ENCODE measurements at places on chromosomes 1 and 21. TPM values are rescaled to one million over a fixed set of nuclear protein-coding genes. Genes with fewer than 3 reads are reported as not detected.

Gene TNFAIP8L2
- 24.6 TPM for total RNA-seq

Gene TBX15
- not detected for total RNA-seq

Gene LDLRAD1
- total RNA-seq, result not detected

Gene JAM2
- total RNA-seq, result 1.2 TPM

Gene OR10T2
- total RNA-seq, result not detected

Gene S100A9
- total RNA-seq, result 2.3 TPM

Gene RGS5
- 2.8 TPM for total RNA-seq

DNA sequence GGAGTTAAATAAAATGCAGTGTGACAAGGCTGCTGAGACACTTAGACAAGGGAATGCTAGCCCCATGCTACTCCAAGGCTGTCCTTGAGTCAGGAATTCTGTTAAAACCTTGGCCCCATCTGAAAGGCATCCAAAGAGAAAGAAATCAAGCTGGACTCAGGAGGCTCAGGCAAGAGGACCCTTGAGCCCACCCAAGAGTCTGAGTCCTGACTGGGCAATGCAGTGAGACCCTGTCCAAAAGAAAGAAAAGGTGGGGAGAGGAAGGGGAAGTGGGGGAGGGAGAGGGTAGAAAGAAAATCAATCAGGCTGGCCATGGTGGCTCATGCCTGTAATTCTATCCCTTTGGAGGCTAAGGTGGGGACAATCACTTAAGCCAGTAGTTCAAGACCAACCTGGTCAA lies 26.7 kb downstream of the CLSTN1 start:
- no peaks in the 10 kb centered on the region for H3K27me3 ChIP-seq
- peaks cover 44% of the 10 kb centered on the region for H3K4me1 ChIP-seq
- H3K27ac ChIP-seq, result no peak overlapping the region
- H3K4me3 ChIP-seq, result no peak overlapping the region
- DNase-seq, result no peak
- H3K36me3 ChIP-seq, result no peaks in the 10 kb centered on the region

- no peaks in the 10 kb centered on the region for H3K27me3 ChIP-seq
- H3K36me3 ChIP-seq, result peaks cover 3% of the 10 kb centered on the region
Observed at GRCh38 chr1:100359139-100359538, 6.8 kb downstream of the CDC14A start.

DNA sequence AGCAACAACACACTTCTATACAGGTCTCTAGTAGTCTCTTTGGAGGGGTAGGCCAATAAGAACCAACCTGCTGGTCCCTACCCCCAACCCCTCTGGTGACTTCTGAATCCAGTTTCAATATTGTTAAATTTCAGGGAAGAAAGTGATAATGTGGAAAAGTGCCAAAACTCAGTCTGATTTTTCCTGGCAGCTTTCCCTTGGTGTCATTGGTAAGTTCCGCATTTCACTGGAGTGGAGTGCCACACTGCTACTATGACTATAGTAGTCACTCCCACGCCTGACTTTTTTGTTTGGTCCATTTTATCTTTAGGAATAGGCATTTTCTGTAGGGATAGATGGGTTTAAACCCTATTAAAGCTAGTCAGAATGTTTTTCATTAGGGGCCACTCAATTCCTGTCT lies 5.7 kb upstream of the ARID1A start:
- H3K27ac ChIP-seq, result peak overlapping the region; percentile 21
- no peak overlapping the region for H3K4me3 ChIP-seq
- H3K4me1 ChIP-seq, result peaks cover 27% of the 10 kb centered on the region
- H3K36me3 ChIP-seq, result no peaks in the 10 kb centered on the region
- H3K27me3 ChIP-seq, result no peaks in the 10 kb centered on the region

DNA sequence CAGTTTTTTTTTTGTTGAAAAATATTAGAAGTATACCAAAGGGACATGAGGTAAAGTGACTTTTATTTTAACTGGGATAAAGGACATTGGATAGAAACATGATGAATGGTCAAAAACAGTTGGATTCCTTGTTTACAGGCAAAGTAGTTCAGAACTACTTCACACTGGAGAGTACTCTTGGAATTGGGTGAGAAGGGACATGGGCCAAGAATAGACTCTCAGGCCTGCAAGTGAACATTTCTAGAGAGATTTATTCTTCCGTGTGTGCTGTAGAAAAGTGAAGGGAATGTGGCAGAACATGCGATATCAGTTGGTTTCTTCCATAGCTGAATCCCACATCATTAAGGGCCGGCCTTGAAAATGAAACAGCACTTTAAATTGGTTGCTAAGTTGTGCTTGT lies 290.5 kb downstream of the ADGRL2 start:
- no peak for DNase-seq
- no peaks in the 10 kb centered on the region for H3K4me1 ChIP-seq
- H3K36me3 ChIP-seq, result no peaks in the 10 kb centered on the region
- H3K4me3 ChIP-seq, result no peak overlapping the region

- no peak overlapping the region for H3K4me3 ChIP-seq
- no peaks in the 10 kb centered on the region for H3K27me3 ChIP-seq
- H3K36me3 ChIP-seq, result no peaks in the 10 kb centered on the region
- DNase-seq, result no peak
- peaks cover 16% of the 10 kb centered on the region for H3K4me1 ChIP-seq
Observed at GRCh38 chr1:218350035-218350525, 4.9 kb downstream of the TGFB2 start.

GRCh38 chr1:167440345-167440744 lies 78.0 kb downstream of the CD247 start:
- no peak overlapping the region for H3K4me3 ChIP-seq
- H3K4me1 ChIP-seq, result peaks cover 81% of the 10 kb centered on the region
- H3K27ac ChIP-seq, result no peak overlapping the region
- peaks cover 62% of the 10 kb centered on the region for H3K36me3 ChIP-seq
- no peak for DNase-seq

GRCh38 chr1:81894867-81895266 lies 94.1 kb downstream of the ADGRL2 start:
- DNase-seq, result no peak
- no peak overlapping the region for H3K27ac ChIP-seq
- no peaks in the 10 kb centered on the region for H3K4me1 ChIP-seq
- H3K4me3 ChIP-seq, result no peak overlapping the region

DNA sequence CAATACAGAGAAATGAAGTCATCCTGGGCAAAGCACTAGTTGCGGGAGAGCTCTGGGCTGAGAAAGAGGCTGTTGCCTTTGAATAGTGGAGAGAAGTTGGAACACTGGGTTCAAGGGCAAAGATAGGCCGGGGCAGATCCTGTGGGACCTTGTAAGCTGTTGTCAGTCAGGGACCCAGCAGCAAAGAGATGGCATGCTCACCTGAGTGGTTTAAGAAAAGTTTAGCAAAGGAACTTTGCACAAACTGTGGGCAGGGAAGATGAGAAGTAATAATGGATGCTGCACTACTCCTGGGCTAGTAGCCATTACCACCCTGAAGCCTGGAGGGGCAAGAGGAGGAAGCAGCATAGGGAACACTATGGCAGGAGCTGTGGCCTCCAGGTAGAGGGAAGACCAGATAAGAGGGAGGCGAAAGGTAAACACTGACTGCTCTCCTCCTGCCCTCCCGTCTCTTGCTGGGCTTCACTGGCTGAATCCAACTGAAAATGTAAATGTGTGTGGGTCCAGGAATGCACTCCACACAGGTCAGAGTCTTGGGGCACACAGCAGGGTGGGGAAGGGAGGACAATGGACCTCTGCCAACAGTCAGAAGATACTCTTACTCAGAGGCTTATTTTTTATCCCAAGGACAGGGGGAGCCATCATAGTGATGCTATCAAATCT lies 129.2 kb downstream of the PLPP3 start:
- no peaks in the 10 kb centered on the region for H3K27me3 ChIP-seq
- H3K4me1 ChIP-seq, result no peaks in the 10 kb centered on the region
- no peak overlapping the region for H3K4me3 ChIP-seq
- H3K36me3 ChIP-seq, result no peaks in the 10 kb centered on the region

GRCh38 chr1:5594056-5594956 lies 397.9 kb downstream of the NPHP4 start:
- no peak overlapping the region for H3K27ac ChIP-seq
- no peak for DNase-seq
- no peaks in the 10 kb centered on the region for H3K4me1 ChIP-seq

DNA sequence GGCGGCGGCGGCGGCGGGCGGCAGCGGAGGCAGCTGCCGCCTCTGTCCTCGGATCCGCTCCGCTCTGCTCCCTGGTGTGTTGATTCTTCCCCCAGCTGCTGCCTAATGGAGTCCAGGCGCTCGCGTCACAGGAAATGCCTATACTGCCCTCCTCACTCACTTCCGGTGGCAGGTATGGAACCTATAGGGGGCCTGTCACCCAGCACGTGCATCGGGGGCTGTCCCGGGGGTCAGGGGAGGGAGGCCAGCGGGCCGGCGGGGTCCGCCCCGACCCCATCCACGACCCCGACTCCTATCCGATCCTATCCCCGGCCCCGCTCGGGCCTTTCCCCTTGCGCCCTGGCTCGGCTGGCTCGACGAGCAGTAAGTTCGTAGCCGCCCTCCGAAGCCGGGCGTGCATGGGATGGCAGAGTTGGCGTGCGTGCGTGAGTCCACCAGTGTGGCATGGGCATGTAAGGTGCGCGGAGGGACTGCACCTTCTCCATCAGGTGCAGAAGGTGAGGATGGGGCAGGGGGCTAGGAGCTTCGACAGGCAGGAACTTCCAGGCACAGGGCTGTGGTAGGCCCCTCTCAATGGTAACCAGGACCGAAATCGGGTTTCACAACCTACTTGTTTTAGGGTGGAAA lies at the start of gene WDR26:
TSS of gene WDR26 (minus strand) at position 107 of the 627 bp plus-strand sequence.
- H3K27ac ChIP-seq, result peak within 1 kb of the TSS; percentile 96
- H3K27me3 ChIP-seq, result no peaks in the 10 kb centered on the region
- no peaks in the 10 kb centered on the region for H3K36me3 ChIP-seq
- H3K4me1 ChIP-seq, result peaks cover 50% of the 10 kb centered on the region

- H3K27me3 ChIP-seq, result no peaks in the 10 kb centered on the region
- no peak for DNase-seq
- no peak overlapping the region for H3K4me3 ChIP-seq
- H3K4me1 ChIP-seq, result no peaks in the 10 kb centered on the region
- no peak overlapping the region for H3K27ac ChIP-seq
- no peaks in the 10 kb centered on the region for H3K36me3 ChIP-seq
Observed at GRCh38 chr1:114061121-114061830, 82.0 kb downstream of the OLFML3 start.

GRCh38 chr1:22691031-22691753 lies 19.4 kb upstream of the EPHB2 start:
- no peak overlapping the region for H3K27ac ChIP-seq
- H3K4me1 ChIP-seq, result no peaks in the 10 kb centered on the region
- no peak overlapping the region for H3K4me3 ChIP-seq

- H3K4me3 ChIP-seq, result no peak overlapping the region
- H3K27me3 ChIP-seq, result no peaks in the 10 kb centered on the region
- no peak for DNase-seq
- H3K36me3 ChIP-seq, result no peaks in the 10 kb centered on the region
Observed at GRCh38 chr1:193951984-193952383, 765.6 kb upstream of the B3GALT2 start.

DNA sequence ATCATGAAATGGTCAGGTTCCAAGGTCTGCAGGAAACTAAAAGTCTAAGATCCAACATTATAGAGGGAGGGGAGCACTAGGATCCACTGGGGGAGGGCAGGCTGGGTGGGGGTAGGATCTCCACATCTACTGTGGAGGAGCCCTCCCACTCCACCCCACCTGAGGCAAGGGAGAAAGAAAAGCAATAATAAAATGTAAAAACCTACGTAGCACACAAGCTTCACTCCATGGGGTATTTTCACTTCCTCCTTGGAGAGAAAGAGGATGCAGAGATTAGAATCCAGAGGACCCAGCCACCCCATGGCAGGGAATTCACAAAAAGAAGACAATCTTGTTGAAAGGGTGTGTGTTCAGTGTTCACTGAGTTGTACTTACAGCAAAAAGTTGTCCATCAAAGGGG lies 14.4 kb downstream of the SPOCD1 start:
- no peaks in the 10 kb centered on the region for H3K4me1 ChIP-seq
- peak; percentile 3 for DNase-seq
- H3K4me3 ChIP-seq, result no peak overlapping the region

- H3K4me3 ChIP-seq, result no peak overlapping the region
- no peak overlapping the region for H3K27ac ChIP-seq
- peaks cover 54% of the 10 kb centered on the region for H3K4me1 ChIP-seq
- no peaks in the 10 kb centered on the region for H3K36me3 ChIP-seq
- DNase-seq, result no peak
Observed at GRCh38 chr1:234721476-234722269, 111.7 kb upstream of the IRF2BP2 start.

- H3K4me3 ChIP-seq, result no peak overlapping the region
- H3K27ac ChIP-seq, result no peak overlapping the region
- H3K27me3 ChIP-seq, result no peaks in the 10 kb centered on the region
- no peaks in the 10 kb centered on the region for H3K4me1 ChIP-seq
Observed at GRCh38 chr1:5579966-5580365, 412.3 kb downstream of the NPHP4 start.

DNA sequence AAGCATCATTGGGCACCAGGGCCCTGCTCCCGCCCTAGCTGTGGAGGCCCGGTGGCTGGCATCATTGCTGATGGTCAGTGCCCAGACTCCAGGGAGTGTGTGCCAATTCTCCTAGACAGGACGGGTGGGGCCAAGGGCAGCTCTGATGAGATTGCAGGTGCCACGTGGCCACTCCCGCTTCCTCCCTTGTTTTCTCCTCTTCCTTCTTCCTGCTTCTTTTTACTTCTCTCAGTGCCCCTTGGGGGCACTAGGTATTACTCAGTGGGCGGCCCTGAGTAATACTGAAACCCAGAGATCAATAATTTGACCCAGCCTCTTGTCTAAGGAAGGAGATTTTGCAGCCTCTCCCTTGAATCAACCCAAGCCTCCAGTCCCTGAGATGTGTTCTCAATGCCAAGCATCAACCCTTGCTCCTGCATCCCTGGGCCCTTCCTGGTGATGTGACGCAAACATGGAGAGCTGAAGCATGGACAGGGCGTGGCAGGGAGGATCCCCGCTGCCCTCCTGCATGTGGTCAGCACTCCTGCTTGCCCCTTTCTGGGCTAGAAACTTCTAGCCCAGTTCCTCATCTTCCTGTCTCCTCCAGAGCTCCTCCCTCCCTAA lies 32.4 kb downstream of the CDK18 start:
- no peaks in the 10 kb centered on the region for H3K36me3 ChIP-seq
- H3K4me3 ChIP-seq, result no peak overlapping the region
- H3K27ac ChIP-seq, result no peak overlapping the region
- H3K27me3 ChIP-seq, result peaks cover 4% of the 10 kb centered on the region

DNA sequence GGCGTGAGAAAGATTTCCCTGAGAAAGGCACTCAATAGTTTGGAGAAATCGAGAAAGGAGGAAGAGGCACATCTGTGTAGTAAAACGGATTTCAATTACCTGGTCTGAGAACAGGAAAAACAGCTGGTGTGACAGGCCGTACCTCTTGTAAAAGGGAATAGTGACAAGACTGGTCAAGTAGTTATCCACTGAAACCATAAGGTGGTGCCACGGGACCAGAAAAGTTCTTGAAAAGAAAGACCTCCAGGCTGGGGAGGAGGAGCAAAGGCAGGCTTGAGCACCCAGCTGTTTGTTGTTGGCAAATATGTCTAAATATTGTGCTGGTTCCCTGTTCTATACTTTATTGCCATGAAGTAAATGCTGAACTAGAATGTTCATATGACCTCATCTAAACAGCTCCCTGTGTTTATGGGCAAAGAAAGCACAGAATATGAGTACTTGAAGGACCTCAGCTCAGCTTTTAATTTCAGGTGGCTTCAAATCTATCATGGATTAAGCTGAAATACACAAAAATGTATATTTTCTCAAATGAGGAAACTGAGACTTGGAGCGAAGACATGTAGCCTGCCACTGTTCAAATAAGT lies 4.0 kb downstream of the HAO2 start:
- no peaks in the 10 kb centered on the region for H3K4me1 ChIP-seq
- no peak overlapping the region for H3K27ac ChIP-seq
- no peak overlapping the region for H3K4me3 ChIP-seq

- H3K4me1 ChIP-seq, result no peaks in the 10 kb centered on the region
- no peak overlapping the region for H3K4me3 ChIP-seq
- H3K27ac ChIP-seq, result no peak overlapping the region
Observed at GRCh38 chr1:196102826-196103225, 505.4 kb downstream of the KCNT2 start.

GRCh38 chr1:23184212-23184934 lies 15.7 kb upstream of the LUZP1 start:
- peak; percentile 47 for DNase-seq
- H3K4me3 ChIP-seq, result no peak overlapping the region
